Activated effector memory CD4-positive, alpha-beta T cell treated with Interleukin-2 at 50 U/mL for 16 hours (primary cell): ENCODE measurements at places on chromosomes 6 and 20.

DNA sequence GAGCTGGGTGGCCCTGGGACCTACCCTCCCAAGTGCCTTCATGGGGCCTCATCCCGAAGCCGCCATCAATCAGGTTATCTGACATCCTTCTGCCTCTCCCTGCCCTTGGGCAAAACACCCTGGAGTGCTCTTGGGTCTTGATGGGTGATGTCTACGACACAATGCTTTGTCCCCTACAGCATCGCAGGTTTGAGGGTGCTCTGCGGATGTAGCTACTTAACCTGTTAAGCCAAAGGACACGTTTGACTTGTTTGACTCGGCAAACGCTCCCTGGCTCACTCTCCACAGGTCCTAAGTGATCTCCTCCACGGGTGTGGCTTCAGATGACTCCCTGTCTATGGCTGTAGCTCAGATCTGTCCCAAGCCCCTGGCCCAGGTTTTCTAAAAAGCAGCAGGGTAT is 35.6 kb downstream of the TBC1D7 start:
- no peak for DNase-seq

DNA sequence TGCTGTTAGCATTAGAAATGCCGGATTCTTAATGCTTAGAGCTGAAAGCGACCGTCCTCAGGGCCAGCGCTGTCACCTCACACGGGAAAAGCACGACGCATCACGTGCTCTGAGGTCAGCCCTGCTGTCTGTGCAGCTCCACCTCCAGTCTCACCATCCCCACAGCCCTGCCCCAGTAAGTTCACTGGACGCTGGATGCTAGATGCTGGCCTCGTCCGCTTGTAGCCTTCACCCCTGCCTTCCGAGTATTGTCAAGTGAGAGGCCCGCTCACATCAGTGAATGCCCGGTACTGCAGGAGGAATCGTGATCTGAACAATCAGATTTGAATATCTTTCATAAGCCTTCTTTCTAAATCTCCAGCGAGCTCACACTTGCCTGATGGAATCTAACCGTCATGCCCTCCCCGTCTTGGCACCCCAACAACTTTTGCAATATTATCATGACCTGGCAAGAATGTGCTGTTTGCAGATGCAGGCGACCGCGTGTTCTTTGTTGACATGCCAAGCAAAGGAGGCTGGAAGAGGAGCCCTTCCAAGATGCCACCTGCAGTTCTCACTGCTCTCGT is 64.9 kb downstream of the DLL1 start:
- no peak for DNase-seq

- no peak for DNase-seq
These were observed 123.6 kb upstream of the SLC35B3 start for GRCh38 chr6:8558953-8559352.

DNA sequence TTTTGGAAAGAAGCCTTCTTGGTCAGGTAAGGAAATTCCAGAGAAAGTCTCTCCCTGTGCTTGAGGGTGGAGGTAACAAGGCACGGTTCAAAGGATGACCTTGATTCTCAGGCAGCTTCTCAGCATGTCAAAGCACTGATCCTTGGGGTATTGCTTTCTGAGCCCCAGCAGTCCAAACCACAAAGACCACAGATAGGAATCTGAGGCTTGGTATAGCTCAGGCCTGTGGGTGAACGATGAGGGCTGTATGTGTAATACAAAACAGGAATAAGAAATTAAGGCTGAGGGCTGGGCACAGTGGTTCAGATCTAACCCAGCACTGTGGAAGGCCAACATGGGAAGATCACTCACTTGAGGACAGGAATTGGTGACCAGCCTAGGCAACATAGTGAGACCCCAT is 70.2 kb upstream of the SLC22A1 start:
- DNase-seq = no peak

DNA sequence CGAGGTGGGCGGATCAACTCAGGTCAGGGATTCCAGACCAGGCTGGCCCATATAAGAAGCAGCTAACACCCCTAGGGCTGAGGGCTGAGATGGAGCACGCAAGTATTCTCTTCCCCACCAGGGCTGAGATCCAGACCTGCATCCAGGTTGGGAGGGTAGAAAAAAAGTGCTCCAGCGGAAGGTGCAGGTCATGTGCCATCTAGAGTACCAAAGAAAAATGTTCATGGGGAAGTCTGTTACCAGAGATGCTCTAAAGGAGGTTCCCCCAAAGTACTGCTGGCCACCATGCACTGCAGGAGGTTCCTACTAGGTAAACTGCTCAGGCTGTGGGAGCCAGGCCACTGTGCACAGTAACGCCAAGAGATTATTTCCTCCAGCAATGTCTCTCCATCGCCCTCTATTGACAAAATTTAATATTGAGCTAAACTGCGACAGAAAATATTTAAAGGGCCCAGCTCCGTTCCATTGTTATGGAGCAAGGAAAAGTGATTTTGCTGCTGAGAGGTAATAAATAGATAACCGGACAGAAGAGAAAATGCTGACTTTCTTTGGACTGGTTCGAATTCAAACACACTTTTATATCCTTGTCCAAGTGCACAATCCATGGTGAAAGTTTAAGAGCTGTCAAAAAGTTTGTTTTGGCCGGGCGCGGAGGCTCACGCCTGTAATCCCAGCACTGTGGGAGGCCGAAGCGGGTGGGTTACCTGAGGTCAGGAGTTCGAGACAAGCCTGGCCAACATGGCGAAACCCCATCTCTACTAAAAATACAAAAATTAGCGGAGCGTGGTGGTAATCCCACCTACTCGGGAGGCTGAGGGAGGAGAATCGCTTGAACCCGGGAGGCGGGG is 159.9 kb downstream of the OR2B2 start:
- DNase-seq = peak; percentile 29
